ENCODE measurements at places on chromosomes 2 and 18.

DNA sequence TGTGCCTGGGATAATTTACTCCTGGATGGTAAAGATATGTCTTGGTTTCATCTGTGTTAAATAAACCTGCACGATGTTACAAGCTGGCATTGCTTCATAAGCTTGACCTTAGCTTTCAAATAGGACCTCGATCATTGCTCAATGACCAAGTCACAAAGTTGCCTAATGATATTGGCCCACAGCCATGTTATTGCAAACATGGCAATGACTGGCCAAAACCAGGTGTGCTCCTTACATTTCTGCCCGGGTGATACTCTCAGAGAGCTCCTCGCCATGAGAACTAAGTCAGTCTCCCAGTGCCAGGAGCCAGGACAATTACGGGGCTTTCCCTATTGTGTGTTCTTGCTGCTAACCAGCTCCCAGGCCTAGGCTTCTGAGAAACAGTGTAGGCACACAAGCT lies 72.5 kb upstream of the CYP1B1 start:
- no peak for DNase-seq

GRCh38 chr18:79507076-79507545 lies 111.4 kb downstream of the NFATC1 start:
- no peak for DNase-seq

DNA sequence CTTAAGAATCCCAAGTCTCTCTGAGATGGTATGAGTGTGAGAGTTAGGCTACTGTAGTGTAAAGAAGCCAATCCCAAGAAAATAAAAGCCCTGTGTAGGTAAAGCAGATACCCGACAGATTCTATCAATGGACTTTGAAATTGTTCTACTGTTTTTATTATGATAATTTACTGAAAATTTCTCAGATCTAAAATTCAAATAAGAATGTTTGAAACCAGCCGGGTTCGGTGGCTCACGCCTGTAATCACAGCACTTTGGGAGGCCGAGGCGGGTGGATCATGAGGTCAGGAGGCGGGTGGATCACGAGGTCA lies 208.3 kb upstream of the SPRED2 start:
- DNase-seq: no peak

GRCh38 chr2:203869223-203870042 lies 1.9 kb downstream of the CTLA4 start:
- DNase-seq: peak; percentile 82

DNA sequence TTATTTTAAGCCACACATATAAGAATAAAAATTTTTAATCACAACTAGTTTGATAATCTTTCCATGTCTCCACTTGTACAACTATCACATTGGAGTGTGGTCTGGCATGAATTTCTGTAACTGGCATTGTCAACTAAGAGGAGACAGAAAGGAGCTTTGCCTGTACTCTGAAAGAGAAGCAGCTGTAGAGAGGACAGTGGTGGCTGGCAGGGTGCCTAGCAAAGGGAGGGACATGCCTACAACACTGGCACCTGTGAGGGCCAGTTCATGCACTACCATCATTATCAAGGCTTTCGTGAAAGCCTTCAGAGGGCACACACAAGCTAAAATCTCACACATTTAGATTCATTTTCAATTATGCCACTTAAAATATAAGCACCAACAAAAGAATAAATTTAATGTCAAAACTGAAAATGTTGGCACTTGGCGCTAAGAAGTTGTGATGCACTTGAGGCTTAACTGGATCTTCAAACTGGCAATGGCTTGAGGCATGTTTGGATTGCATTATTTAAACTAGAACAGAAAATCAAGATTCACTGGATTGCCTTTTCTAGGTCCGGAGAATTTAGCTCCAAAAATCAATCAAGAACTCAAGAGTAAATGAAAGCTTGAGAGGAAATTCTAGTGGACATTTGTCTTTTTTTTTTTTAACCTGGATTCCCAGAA lies 238.6 kb downstream of the ZNF385B start:
- DNase-seq: no peak

DNA sequence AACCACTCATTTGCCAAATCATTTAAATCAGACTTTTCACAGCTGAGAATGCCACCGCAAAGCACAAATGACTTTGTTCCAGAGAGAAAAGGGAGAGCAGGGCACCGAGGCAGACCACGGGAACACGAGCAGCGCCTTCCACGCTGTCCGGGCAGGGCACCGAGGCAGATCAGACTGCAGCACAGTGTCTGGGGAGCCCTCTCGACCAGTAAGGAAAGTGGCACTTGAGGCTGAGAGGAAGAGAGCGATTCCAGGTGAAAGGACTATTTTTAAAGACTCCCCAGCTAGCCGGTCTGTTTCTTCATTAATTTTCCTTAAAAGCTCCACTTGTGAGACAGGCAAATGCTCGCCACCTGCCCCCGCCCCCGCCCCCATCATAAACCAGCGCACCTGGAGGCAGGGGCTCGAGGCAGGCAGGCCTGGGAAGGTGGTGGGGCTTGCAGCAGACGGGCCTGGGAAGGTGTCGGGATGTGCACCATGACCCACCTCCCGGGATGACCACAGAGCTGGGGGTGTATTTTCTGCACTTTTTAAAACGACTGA lies 80.9 kb upstream of the CTDP1 start:
- no peak for DNase-seq

GRCh38 chr2:160125828-160126227 lies 63.4 kb upstream of the PLA2R1 start:
- DNase-seq: no peak

Measured in activated CD4-positive, alpha-beta T cell treated with anti-CD3 and anti-CD28 coated beads, Interleukin-2, amount 50 U/mL, for 16 hours (primary cell).